Esophagus squamous epithelium (tissue), 5 donors: ENCODE measurements at places on chromosomes 5 and 9.

- DNase-seq: no peak
Observed at GRCh38 chr5:135011355-135012032, 22.5 kb downstream of the PITX1 start.

GRCh38 chr5:65102976-65103711, 334.4 kb downstream of the CWC27 start:
- peak; percentile 4 for DNase-seq

DNA sequence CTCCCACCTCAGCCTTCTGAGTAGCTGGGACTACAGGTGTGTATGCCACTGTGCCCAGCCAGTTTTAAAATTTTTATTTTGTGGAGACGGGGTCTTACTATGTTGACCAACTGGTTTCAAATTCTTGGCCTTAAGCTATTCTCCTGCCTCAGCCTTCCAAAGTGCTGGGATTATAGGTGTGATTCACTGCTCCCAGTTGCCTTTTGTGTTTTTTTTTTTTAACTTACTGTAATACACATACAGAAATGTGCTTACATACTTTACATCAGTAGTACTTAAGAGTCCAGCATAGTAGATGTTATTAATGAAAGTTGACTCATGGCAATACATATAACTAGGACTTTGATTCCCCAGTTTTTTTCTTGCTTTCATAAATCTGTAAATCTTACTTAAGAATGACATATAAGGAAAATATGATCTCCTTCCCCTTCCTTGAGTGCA, 4.7 kb downstream of the MAN2A1 start:
- DNase-seq: no peak

DNA sequence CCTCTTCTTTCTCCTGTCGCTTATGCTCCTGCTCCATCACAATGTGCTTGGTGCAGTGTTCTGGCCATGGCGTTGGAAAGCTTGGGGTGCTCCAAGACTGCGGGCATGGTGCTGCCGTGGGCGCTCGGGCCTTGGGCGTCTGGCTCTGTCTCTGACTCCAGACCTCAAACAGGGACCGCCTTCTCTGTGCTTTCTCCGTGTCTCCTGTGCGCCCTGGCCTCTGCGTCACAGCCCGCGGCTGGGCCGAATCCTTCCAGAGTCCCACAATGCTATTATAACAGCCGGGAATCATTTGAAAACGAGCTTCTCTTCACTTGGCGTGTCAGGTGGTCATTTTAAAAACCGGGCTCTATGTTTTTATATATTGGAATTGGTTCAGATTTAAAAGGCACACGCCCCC, 32.4 kb upstream of the PUM3 start:
- DNase-seq: no peak
